ENCODE measurements at places on chromosomes 11 and 22.

DNA sequence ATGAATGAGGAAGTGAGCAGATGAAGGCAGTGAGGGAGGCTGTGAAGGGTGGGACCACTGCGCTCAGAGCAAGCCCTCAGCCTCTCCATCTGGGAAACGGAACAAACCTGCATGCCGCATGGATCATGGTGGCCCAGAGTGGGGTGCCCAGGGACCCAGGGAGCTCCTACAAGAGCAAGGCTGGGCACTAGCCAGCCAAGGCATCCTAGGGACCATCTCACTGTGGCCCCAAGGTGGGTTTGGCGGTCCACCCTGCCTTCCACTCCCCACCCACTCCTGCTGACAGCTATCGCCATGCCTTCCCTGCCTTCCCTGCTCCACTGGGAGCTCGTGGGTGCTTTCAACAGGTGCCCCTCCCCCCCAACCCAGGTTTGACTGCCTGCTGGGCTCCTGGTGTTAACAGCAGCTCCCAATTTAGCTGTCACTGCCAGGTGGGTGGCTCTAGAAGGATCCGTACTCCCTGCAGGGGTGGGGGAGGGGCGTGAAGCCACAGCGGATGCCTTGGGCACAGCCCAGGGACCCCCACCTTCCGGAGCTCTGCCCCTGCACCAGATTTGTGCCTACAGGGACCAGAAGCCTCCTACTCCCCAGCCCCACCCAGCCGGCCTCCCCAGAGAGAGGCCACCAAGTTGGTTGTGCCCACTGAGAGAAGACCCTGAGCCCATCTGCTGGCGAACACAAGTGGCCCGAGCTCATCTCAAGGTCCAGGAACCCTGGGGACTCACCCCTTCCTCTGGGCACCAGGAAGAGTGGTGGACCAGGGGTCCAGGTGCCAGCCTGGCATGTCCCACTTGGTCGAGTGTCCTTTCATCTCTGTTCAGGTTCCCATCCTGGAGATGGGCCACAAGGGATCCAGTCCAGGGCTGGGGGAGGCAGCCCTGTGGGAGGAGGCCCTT, 29.7 kb upstream of the PRODH start:
- DNase-seq: no peak

DNA sequence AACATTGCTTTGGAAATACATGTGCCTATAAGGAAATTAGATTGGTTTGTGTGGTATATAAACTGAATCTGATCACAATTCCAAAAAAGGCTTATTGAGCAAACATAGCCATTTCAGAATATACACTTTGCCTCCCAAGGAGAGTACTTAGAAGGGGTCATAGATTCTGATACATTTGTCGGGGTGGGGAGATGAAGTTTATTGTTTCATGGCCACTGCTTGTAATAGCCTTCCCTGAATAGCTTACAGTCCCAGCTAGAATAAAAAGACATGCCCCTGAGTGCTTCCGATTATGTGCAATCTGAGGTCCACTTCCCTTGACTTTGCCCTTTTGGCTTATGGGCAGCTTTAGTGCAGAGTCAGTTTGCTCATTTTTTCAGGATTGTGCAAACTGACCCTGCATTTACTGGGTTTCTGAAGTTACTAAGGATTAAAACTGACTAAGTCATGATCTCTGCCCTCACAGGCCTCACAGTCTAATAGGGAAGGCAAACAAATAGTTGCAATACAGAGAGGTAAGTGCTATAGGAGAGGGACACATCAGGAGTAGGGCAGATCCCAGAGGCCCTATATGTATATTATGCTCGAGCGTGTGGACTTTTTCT, 184.2 kb downstream of the BLID start:
- no peak for DNase-seq

- no peak for DNase-seq
Observed at GRCh38 chr11:13102865-13103539, 93.9 kb downstream of the RASSF10 start.

GRCh38 chr11:4484310-4484709, 1.9 kb downstream of the OR52K1 start:
- no peak for DNase-seq

DNA sequence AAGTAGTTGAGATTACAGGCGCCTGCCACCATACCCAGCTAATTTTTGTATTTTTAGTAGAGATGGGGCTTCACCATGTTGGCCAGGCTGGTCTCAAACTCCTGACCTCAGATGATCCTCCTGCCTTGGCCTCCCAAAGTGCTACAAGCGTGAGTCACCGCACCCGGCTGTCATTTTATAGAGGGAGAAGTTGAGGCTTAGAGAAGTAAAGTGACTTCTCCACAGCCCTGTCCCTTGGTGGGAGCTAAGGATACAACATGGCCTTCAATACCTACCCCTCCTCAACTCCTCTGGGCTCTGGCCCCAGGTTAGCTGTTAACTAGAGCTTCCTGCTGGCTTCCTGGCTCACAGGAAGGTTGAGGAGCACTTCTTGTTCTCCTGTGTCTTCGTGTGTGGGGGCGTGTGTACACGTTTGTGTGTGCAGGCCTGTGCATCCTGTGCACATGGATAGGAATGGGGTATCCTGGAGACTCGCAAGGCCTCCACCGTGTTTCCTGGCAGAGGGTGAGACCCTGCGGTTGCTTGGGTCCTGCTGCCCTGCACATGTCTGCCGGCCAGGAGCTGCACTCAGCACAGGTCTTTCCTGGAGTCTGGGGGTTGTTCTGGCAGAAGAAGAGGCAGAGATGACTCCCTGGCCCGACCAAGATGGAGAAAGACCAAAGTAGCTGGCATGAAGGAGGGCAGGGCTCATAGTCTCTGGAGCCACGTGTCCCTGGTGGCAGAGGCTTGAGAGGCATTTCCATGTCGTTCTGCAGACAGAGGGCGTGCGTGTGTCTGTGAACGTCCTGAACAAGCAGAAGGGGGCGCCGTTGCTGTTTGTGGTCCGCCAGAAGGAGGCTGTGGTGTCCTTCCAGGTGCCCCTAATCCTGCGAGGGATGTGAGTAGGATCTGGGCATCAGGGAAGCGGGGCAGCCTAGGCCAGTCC, 2.4 kb downstream of the SIDT2 start:
- peak; percentile 74 for DNase-seq

GRCh38 chr11:15072551-15073143, 746 bp upstream of the CALCB start:
- no peak for DNase-seq

DNA sequence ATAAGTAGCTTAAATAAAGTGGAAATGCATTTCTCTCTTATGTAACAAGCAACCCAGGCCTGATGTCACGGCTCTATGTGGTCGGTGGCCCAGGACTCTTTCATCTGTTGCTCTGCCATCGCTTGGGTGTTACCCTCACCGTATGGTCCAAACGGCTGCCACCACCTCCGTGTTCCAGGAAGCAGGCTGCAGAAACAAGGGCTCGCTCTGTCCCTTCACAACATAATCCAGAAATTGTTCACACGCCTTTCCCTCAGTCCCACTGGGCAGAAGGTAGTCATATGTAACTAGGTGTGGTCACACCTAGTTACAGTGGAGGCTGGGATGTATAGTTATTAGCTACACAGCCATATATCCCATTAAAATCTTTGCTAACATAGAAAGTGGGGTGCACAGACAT, 421.0 kb downstream of the SOX6 start:
- DNase-seq: no peak

DNA sequence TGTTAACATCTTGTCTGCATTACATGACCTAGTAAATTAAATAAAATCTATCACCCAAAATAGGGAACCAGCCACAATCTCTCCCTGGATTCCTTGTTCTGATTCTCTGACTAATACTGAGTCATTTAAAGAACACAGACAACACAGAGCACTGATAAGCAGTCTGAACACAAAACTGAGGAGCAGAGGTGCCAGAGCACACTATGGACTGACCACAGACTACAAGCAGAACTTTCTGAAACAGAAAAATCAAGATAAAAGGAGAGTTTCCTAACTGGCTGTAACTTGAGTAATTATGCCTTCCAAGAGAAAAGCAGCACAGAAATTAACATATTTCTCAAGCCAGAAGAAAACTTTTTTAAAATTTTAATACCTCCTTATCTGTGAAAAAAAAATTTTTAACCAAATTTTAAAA, 128.8 kb downstream of the SGSM3 start:
- DNase-seq: peak; percentile 20

DNA sequence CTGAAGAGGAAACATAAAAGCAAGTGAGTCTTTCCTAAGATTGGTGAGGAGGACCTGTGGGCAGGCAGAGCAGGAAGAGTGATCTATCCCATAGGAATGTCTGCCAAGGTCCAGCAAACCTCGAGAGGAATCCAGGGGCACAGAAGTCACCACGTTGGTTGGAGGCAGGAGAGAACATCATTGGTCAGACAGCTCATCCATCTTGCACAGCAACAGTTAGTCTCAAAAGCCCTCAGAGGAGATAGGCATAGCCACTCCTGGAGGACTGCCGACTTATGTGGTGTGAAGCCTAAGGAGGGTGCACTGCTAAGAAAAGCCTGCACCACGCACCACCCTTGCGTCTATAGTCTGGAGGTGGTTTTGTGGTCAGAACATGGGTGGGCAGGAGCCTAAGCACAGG, 109.1 kb downstream of the RASSF10 start:
- no peak for DNase-seq

GRCh38 chr11:47125083-47125482, 51.6 kb downstream of the ARFGAP2 start:
- no peak for DNase-seq

GRCh38 chr11:1830322-1831223, 4.2 kb upstream of the SYT8 start:
- DNase-seq: no peak
